Right renal cortex interstitium (tissue), 3 donors: ENCODE measurements at places on chromosomes 4 and X. TPM values are rescaled to one million over a fixed set of nuclear protein-coding genes. Genes with fewer than 3 reads are reported as not detected.

FAM9C gene
- polyA plus RNA-seq: 0.24 TPM

SSX3 gene
- not detected for polyA plus RNA-seq

DNA sequence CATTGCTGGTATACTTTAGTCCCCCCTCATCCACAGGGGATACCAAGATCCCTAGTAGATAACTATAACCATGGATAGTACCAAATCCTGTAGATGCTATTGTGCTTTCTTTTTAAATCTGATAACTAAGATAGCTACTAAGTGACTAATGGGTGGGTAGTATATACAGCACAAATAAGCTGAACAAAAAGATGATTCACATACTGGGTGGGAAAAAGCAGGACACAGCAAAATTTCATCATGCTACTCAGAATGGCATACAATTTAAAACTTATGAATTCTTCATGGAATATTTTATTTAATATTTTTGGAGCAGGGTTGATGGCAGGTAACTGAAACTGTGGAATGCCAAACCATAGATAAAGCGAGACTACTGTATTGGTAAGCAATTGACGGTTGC is 161.6 kb downstream of the IL15 start:
- no peak for DNase-seq

- no peak for DNase-seq
These were observed 1.6 kb downstream of the ENAM start for GRCh38 chr4:70630162-70630561.

RNF150 gene
- 24.9 TPM for polyA plus RNA-seq

DNA sequence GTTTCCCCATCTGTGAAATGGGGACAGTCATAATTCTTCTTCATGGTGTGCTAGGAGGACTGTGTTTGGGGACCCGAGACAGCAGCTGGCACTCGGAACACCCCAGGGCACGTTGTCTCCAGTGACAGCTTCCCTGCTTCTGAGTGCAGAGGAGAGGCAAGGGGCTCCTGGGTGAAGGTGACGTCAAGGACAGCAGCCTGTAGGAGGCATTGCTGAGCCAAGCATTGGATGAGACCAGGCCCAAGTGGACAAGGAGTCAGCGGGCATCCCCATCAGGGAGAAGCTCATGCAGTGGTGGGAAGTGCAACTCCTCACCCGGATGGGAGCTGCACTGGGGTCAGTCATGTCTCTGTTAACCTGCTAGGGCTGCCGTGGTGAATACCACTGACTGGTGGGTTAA is 46.1 kb downstream of the EVC start:
- no peak for DNase-seq
